ENCODE measurements at places on chromosomes 13 and 19. TPM values are rescaled to one million over a fixed set of nuclear protein-coding genes. Genes with fewer than 3 reads are reported as not detected.

Gene CYP2A7
- not detected for polyA plus RNA-seq

Gene C19orf33
- polyA plus RNA-seq = 54.0 TPM

GRCh38 chr19:48491793-48492123 is 19.9 kb downstream of the LMTK3 start:
- no peak for DNase-seq

DNA sequence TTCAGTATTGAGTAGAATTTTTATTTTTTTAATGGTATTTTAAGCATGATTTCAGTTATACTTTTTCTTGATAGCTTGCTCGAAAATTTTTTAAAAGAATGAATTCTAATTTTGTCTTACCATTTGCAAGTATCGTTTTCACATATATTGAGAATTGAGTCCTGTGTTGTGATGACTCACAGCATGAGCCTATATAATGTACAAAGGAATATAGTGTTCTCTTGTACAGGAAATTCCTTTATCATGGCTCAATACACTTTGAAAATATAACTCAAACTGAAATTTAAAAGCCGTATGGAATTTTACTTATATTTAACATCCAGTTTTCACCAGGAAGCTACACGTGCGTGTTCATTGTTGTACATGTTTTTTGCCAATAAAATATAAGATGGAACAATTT is 161.1 kb upstream of the TMTC4 start:
- no peak for DNase-seq

GRCh38 chr13:91574766-91575165 is 176.3 kb downstream of the GPC5 start:
- DNase-seq = no peak

DNA sequence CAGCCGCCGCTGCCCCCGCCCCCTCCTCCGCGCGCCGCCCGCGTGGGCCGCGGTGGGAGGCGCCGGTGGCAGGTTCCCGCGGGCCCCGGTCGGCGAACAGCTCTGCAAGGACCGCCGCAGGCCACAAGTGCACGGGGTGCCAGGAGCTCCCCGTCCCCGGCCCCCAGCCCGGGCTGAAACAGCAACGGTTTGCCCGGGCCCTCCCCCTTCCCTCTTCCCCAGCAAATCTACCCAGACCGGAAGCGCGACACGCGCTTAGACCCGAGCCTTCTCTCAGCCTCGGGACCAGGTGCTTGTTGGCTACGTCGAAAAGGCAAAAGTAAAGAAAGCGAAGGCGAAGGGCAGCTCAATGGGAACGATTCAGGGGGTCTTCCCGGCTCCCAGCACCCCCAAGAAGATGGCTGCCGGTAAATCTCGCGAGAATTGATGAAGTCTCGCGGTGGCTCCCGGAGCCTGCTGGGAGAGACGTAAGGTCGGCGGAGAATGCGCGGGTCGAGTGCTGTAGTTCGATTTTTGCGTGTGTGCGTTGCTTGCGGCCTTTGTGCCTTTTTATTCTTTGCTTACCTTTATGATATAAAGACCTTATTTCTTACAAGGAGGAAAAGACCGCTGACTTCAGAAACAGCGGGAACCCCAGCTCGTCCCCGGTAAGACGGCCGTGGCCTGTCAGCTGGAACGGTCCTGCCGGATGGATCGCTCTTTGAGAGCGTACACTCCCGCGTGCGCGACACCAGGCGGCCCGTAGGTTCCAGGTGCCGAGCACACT is at the start of gene RBM26:
RBM26 (minus strand) TSS at position 425 of the 766 bp plus-strand sequence. CDS start 481 bp downstream, outside the sequence.
- peak; percentile 95 for DNase-seq

Gene IFNL1
- not detected for polyA plus RNA-seq

- peak; percentile 57 for DNase-seq
These were observed 717 bp downstream of the SPRYD7 start for GRCh38 chr13:49935171-49936074.

GRCh38 chr13:89150362-89150761 is 1479.2 kb downstream of the SLITRK5 start:
- no peak for DNase-seq

Gene SH3GL1
- 145 TPM for polyA plus RNA-seq

Gene ZNF324B
- polyA plus RNA-seq = 3.4 TPM

GRCh38 chr13:40376296-40376849 is 290.1 kb downstream of the FOXO1 start:
- DNase-seq = no peak
